ENCODE measurements at places on chromosomes 12 and 14.

- peaks cover 87% of the 10 kb centered on the region for H3K36me3 ChIP-seq
- DNase-seq, result no peak
- peak overlapping the region; percentile 29 for H3K27ac ChIP-seq
- H3K27me3 ChIP-seq, result no peaks in the 10 kb centered on the region
- peaks cover 87% of the 10 kb centered on the region for H3K4me1 ChIP-seq
- H3K4me3 ChIP-seq, result no peak overlapping the region
Measured at GRCh38 chr12:46367351-46368029, 5.1 kb downstream of the SLC38A2 start.

DNA sequence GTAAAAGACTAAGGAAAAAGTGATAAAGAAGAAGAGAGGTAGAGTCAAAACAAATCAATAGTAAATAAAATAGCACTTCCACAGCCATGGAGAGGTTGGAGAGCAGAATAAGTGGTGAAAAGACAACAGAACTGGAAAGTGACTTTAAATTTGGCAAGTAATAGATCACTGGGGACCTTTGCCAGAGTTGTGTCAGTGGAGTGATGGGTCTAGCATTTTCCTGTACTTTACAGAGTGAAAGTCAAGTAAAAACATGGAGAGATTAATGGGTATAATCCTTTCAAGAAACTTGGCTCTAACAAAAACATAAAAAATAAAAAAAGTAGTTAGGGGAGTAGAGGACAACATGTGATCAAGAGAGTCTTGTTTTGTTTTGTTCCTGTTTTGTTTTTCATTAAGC, 502.2 kb upstream of the RPL10L start:
- H3K36me3 ChIP-seq, result no peaks in the 10 kb centered on the region
- no peaks in the 10 kb centered on the region for H3K27me3 ChIP-seq
- no peaks in the 10 kb centered on the region for H3K4me1 ChIP-seq
- no peak for DNase-seq

DNA sequence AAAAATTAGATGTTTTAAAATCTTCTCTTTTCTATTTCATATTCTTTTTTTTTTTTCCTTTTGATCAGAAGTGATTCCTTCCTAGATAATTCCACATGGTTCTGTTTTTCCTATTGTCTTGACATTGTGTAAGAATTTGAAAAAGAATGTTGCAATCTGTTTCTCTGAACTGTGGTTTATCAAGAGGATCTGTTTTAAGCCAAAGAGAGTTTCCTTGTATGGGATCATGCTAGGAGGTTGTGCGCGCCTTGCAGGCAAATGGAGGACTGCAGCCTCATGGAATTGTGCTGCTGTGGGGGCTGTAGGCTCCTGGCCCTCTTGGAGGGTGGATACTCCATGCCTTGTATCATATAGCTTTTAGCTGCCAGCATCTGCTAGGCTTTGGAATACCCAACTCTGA, 43.3 kb upstream of the MBIP start:
- H3K27me3 ChIP-seq, result no peaks in the 10 kb centered on the region
- H3K4me3 ChIP-seq, result no peak overlapping the region
- no peaks in the 10 kb centered on the region for H3K36me3 ChIP-seq
- H3K4me1 ChIP-seq, result no peaks in the 10 kb centered on the region
- H3K27ac ChIP-seq, result no peak overlapping the region
- no peak for DNase-seq

DNA sequence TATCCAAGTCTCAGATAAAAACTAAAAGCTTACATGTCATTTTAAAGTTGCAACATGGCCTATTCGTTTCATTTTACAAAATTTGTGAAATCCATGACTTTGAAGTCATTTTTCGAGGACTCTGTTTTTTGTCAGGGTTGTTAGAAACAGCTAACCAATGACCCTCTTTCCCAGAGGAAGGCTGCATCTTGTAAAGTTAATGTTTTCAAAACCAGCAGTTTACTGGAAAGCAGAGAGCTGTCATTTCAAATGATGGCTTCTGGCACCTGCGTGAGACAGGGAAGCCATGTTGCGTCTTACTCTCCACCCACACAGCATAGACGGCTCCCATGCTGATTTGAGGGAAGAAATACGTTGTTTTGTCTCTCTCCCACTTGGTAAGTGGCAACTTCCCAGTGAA, 50.1 kb upstream of the RTRAF start:
- no peak for DNase-seq
- H3K36me3 ChIP-seq, result no peaks in the 10 kb centered on the region
- peaks cover 20% of the 10 kb centered on the region for H3K4me1 ChIP-seq
- H3K27ac ChIP-seq, result no peak overlapping the region
- H3K27me3 ChIP-seq, result no peaks in the 10 kb centered on the region

DNA sequence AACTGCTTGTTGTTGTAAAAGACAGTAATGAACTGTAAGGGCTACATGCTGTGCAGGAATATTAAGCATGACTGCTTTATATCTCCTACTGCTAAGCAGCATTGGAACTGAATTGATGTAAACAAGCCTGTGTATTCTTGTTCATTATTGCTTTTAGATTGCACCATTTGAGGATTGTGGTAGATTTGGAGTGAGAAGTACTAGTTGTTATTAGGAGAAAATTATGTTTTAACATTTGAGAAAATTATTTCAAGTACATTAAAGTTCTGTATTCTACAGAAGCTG, 212.7 kb downstream of the ERC1 start:
- peaks cover 39% of the 10 kb centered on the region for H3K4me1 ChIP-seq
- no peaks in the 10 kb centered on the region for H3K27me3 ChIP-seq
- H3K4me3 ChIP-seq, result no peak overlapping the region
- H3K27ac ChIP-seq, result peak overlapping the region; percentile 79
- DNase-seq, result no peak

GRCh38 chr14:58078068-58078467, 73.9 kb downstream of the ARMH4 start:
- H3K27me3 ChIP-seq, result no peaks in the 10 kb centered on the region
- no peak for DNase-seq
- peaks cover 6% of the 10 kb centered on the region for H3K4me1 ChIP-seq
- H3K36me3 ChIP-seq, result no peaks in the 10 kb centered on the region

Data from spleen (tissue), 13 donors.